ENCODE measurements at places on chromosomes 7 and 10.

- no peak for DNase-seq
Observed at GRCh38 chr10:28434063-28434462, 98.9 kb upstream of the WAC start.

GRCh38 chr7:148914208-148914777 lies 30.2 kb upstream of the EZH2 start:
- no peak for DNase-seq

DNA sequence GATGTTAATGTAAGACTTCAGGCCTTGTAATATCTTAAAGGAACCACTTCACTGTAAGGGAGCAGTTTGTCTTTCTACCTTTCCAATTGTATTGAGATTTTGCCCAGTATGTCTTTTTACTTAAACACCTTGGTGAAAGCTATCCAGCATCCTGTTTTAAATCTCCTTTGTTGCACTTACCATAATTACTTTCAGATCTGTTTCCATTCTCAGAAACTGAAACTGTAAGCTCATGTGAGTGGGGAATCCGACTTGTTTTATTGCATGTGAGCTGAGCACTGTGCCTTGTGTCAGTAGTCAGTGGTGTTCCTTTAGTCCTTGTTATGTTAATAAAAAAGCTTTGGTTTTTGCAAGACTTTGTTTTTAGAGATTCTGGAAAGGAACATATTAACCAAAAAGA lies 42.2 kb downstream of the BMPR1A start:
- DNase-seq, result no peak

- no peak for DNase-seq
Observed at GRCh38 chr10:106399112-106399511, 765.4 kb downstream of the SORCS1 start.

GRCh38 chr7:154985230-154985629 lies 17.7 kb downstream of the PAXIP1 start:
- no peak for DNase-seq

- no peak for DNase-seq
Observed at GRCh38 chr7:132618956-132619305, 42.7 kb upstream of the PLXNA4 start.

DNA sequence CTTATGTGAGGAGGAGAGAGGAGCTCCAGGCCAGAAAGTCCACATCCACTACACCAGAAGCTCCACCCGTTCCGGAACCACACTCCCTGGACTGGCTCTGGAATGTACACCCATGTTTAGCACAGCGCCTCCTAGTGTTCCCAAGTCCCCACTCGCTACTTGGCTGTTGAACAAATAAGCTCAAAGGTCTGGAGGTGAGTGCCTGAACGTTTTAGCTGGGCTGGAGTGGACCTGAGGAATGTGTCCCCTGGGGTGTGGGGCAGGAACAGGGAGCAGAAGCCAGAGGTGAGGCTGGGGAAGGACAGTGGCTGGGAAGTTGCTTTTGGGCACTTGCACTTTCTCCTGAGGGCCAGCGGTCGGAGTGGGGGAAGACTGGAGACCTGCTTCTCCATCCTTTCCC lies 164.1 kb upstream of the CDCA7L start:
- no peak for DNase-seq

DNA sequence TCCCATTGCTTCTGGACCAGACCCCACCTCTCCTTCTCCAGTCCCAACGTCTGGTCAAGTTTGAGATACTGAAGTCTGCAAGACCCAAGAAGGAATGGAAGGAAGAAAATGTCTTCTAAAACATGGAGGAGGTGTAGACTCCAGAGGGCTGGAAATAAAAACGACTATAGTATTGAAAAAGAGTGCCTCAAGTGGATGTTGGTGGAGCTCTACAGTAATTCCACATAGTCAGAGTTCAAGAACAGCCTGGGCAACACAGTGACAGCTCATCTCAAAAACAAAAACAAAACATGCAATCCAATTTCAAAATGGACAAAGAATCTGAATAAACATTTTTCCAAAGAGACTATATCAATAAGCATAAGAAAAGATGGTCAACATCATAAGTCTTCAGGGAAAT lies 2.3 kb upstream of the PCGF6 start:
- DNase-seq, result no peak

- no peak for DNase-seq
Observed at GRCh38 chr10:22437620-22438588, 92.6 kb downstream of the SPAG6 start.

- DNase-seq, result no peak
Observed at GRCh38 chr7:92205987-92206386, 27.0 kb upstream of the LRRD1 start.

DNA sequence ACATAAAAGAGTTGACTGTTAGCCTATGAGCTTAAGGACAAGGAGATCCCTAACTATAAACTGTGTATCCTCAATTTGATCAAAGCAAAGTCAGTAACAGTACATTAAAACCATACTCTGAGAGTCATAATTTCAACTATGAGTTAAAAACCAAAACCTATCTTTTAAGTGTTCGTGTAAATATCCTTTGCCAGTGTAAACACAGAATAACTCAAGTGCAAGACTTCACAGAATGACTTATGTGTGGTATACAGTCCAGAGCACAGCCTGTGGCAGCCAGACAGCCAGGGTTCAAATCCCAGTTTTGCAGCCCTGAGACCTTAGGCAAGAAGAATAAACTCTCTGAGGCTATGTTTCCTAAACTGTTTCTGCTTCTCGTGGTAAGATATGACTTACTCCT lies 30.3 kb upstream of the NEBL start:
- no peak for DNase-seq

DNA sequence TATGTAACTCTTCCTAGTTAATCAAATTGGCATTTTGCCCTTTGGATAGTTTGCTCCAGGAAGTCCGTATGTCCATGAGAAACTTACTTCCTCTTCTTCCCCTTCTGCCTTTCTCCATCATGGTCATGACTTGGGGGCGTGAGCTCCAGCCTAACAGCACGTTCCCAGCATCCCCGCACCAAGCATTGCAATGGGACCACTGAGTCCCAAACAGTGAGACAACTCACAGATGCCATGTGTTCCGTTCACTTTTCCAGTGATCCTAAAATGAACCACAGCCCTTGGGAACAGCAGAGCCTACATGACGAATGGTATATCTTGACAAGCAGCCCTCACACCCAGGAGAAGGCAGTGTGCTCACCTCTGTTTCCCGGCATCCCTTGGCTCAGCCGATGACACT lies 10.7 kb downstream of the BTBD16 start:
- no peak for DNase-seq

DNA sequence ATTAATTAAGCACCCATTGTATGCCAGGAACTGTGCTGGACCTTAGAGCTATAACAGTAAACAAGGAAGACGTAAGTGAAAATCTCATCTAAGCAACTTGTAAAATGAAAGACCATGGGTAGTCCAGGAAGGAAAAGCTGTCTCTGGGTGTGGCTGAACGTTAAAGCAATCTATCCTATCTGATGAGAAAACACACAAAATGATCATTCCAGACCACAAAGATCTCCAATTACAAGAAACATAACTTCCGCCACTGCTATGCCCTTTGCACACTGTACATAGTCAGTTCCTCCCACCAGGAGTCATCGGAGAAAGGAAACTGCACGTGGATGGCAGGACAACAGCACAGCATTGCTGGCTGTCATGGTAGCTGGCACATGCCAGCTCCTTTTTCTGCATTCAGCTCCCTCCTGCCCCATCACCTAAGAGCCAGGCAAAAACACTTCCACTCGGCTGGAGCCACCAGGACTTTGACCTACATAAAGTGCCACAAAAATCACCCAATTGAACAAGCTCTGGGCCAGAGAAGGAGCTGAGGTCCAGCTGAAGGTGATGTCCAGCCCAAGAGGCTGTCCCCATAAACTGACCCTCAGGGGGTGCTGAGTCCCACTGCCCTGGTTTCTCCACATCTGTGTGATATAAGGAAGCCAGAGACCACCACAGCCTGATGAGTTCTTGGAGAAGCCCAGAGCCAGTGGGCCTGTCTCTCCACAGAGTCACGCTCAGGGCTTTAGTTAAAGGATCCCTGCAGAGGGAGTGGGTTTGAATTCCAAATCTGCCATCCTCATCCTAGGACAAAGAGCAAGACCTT lies 56.4 kb downstream of the STEAP1B start:
- no peak for DNase-seq

DNA sequence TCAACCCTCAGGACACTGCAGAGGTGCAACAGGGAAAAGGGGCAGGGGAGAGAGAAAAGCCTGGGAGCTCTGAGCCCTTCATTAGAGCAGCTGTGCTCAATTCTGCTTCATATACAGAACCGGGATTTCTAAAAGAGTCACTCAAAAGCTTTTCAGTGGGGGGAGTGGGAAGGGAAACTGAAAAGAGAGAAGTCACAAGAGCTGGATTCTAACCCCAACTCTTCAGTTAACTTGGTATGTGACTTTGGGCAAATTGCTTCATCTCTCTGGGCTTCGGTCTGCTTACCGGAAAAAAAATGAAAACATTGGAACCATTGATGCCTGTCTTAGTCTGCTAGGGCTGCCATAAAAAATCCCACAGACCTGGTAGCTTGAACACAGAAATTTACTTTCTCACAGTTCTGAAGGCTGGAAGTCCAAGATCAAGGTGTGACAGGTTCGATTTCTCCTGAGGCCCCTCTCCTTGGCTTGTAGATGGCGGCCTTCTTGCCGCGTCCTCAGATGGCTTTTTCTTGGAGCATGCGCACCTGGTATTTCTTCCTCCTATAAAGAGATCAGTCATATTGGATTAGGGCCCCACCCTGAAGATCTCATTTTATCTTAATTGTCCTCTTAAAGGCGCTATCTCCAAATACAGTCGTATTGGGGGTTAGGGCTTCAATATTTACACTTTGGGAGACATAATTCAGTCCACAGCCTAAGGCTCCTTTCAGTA lies 118.3 kb upstream of the KMT2E start:
- no peak for DNase-seq

GRCh38 chr10:120494313-120494710 lies 37.3 kb downstream of the PLPP4 start:
- peak; percentile 21 for DNase-seq

DNA sequence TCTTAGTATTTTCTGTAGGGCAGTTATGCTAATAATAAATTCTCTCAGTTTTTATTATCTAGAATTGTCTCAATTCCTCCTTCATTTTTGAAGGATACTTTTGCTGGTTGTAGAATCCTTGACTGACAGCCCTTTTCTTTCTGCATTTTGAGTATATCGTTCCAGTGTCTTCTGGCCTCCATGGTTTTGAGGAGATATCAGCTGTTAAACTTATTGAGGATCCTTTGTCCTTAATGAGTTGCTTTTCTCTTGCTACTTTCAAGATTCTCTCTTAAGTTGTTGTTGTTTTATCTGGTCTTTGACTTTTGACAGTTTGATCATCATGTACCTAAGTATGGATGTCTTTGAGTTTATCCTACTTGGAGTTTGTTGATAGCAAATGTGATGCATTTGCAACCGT lies 8.9 kb upstream of the GJC3 start:
- no peak for DNase-seq

DNA sequence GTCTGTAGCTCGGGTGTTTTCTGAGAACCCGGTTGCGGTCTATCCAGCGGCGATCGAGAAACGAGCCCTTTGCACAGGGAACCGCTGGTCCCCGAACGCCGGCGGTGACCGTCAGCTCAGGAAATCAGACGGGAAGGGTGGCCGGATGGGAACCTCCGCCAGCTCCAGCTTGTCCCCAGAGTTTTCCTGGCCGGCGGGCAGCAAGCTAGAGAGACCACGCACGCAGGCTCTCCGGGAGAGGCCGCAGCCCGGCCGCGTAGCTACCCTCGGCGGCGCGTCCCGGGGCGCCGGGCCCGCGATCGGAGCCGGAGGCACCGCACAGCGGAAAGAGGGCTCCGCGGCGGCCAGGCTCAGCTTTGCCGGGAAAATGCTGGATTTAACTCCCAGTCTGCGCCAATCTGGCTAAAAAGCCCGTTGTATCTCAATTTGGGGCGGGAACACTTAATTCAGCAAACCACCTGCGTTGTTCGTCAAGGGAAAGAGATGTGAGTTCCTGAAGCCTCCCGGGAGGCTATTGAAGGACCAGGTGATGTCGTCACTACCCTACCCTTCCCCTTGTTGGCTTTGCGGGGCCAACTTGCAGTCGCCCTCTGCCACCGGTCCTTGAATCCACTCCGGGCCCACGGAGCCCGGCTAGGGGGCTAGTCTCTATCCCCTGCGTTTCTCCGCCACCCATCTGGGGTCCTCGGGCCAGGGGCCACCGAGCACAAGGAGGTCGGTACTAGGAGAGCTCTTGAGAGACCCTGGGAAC lies 859 bp upstream of the CH25H start:
- peak; percentile 64 for DNase-seq

GRCh38 chr7:145915679-145916078 lies 200.9 kb upstream of the CNTNAP2 start:
- no peak for DNase-seq

DNA sequence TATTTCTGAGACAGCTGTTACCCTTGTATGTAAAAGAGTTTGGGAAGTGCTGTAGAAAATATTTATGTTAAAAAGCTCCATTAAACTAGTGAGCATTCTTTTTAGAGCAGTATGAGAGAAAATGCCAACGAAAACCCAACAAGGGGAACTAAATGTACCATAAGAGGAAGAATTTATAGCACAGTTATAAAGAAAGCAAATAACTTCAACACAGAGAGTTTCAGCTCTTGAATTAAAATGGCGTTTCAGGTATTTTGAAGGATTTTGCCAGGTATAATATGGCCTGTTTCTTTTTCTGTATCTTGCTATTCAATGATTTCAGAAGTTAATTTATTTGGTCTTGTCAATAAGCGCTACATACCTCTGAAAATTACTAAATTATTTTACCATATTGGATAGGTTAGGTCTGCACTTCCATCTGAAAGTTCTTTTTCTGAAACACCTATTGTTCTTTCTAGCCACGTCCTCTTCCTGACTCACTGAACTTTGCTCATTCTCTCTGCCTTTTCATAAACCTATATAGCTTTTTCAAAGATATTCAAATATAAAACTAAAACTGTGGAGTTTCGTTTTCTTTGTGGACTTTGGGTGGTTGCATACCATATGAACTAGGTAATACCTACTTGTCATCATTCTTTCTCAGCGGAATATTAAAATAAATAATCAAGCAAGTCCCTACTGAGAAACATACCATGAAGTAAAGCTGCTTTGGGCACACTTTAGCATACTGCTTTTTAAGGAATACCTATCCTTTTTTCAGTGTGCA lies 136.1 kb downstream of the SEMA3A start:
- no peak for DNase-seq

- no peak for DNase-seq
Observed at GRCh38 chr7:141634065-141634464, 67.9 kb downstream of the DENND11 start.

- no peak for DNase-seq
Observed at GRCh38 chr10:30383356-30383755, 34.3 kb upstream of the MTPAP start.

DNA sequence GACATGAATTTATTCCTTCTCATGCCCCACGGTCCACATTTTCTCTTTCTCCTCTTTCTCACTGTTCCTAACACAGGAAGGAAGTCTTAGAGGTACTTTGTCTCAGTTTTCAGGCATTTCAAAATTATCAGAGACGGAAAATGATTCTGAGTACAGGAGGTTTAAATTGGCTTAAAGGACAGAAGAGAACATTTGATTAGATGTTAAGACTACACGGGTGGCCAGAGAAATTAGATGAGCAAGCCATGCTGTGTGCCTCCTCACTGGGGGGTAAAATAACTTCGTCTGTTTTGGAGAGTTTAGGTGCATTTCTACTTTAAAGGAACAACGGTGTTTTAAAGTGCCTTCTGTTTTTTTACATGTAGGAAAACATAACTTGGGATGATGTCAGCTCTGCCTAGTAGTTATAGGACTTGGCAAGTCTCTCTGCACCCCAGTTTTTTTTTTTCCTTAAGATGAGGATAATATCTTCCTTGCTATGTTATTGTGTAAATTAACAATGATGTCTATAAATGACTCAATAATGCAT lies 66.9 kb downstream of the MCMBP start:
- DNase-seq, result no peak

Measured in ecto neural progenitor cell (in vitro differentiated cells).